ENCODE measurements at places on chromosomes 5 and 9.

- DNase-seq: no peak
These were observed 339.5 kb downstream of the BNC2 start for GRCh38 chr9:16530669-16531642.

GRCh38 chr9:34510497-34511468 is 12.0 kb downstream of the ENHO start:
- DNase-seq: no peak

DNA sequence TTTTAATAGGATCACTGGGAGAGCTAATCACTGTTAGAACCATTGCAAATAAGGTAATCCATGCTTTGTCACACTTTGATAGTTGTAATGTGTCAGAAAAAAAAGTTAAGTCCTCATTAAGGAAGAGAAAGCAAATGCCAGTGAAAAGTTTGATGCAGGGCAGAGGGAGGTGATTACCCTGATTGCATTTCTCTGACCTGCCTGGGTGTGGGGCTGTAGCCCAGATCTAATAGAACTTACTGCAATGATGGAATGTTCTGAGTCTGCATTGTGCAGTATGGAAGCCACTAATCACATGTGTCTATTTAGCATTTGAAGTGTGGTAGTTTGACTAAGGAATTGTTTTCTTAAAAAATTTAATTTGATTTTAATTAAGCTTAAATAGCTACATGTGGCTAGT is 202.7 kb downstream of the ATP10B start:
- no peak for DNase-seq

- no peak for DNase-seq
These were observed 118.5 kb upstream of the PTPN3 start for GRCh38 chr9:109616571-109617120.

DNA sequence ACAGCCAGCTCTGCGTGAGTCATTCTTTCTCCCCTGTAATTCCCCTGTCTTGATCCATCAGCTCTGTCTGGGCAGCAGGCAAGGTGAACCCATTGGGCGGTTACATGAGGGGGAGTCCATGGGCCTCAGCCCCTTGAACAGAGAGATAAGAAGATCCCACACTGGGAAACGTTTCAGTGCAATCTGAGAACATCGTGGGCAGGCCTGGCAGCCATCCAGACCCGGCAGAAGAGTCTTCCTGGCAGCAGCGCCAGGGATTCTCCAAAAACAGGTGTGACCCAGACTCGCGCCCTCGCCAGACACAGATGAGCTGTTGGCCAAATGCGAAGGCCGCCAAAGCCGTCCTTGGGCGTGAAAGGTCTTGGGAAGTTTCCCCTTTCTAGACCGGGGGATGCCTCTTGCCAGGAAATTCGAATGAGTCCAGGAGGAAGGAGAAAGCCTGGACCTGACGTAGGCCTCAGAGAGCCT is 6.4 kb upstream of the SLC12A7 start:
- DNase-seq: no peak

DNA sequence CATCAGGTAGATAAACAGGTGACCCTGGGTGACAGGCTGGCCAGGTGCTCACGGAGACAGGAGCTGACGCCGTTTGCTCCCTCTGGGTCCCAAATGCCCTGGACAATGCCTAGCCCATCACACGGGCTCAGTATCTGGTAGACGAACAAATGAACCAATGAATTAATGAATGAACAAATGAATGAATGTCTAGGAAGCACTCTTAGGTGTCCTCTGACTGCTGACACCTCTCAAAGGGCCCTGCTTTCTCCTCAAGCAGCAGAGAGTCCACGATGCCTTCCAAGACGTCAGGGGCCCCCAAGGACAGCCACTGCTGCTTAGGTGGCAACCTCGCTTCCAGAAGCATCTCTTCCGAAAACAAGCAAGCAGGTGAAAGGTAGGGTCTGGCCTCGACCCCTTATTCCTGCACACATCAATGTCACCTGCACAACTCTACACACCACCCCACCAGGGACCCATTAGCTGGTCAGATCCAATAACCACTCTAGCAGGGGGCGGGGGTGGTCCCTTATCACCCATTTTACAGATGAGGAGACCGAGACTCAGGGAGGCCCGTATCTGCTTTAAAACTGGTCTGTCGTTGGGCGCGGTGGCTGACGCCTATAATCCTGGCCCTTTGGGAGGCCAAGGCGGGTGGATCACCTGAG is 45.2 kb downstream of the VAV2 start:
- no peak for DNase-seq

DNA sequence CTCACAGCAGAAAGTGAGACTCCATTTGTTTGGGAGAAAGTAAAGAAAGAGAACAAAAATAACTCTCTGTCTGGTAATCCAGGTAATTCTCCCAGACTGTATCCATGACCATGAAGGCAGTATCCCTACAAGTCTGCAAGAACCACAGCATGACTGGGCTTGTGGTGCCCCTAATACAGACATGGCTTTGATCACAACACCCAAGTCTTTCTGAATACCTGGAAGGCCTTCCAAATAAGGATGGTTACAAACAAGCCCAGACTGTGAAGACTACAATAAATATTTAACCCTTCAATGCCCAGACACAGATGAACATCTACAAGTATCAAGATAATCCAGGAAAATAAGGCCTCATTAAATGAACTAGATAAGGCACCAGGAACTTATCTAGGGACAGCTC is 481.1 kb upstream of the RORB start:
- no peak for DNase-seq

DNA sequence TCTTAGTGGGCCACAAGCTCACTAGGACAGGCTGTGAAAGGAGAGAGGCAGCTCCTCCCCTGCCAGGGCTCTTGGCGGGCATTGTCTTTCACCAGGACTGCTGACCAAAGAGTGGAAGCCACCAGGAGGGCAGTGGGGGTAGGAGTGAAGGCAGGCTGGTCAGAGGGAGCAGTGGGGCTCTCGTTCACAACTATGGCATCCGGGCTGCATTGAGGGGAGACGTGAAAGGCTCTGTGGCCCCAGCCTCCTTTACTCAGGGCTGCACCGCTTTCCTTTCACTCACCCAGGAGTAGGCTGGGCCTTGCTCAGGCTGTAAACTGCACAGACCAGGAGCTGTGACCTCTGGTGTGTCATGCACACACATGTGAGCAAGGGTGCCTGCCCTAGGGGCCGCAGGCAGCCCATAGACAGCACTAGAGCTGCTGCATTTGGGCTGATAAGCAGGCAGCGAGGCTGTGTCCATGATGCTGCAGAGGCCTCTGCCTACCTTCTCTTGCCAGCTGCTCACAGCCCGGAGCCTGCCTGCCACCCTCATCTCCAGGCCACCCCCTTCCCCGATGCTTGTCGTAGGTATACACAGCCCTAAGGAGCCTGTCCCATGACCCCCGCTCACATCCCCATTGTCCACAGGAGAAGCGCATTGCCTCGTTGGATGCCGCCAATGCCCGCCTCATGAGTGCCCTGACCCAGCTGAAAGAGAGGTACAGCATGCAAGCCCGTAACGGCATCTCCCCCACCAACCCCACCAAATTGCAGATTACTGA is 130.4 kb downstream of the DAB2IP start:
- peak; percentile 4 for DNase-seq

DNA sequence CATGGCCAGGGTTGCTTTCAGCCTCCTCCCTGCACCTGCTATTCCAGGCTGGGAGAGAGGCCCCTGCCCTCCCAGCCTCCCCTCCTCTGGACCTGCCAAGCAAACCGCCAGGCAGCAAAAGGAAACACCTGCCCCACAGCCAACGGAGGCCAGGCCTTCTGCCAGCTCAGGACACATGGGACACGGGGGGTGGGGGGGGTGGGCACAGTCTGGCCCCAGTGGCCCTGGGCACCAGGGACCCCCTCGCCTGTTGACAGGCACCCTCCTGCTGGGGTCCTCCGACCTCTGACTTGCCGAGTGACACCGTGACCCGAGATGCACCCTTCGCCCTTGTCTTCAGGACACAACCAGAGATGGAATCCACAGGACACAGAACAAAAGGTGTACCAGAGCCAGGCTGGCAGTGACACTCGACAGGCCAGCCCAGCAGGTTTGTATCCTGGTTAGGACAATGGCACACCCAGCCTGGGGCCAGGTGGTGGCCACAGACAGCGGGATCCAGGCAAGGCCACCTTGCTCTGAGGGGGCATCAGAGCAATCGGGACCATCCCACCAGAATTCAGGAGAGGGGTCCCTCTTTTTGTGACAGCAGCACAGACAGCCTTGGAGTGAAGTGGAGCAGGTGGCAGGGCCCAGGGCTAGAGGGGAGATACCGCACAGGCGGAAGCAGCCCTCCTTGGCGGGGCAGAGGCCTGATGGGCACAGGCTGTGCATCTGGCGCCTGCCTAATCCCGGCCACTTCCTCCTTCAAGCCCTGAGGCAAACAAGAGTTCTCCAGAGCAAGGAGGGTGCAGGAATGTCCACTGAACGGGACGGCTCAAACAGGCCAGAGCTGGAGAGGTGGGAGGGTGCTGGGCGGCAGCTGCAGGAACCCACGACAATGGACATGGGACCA is 1.3 kb upstream of the TMEM210 start:
- no peak for DNase-seq

GRCh38 chr5:67257077-67257476 is 60.5 kb upstream of the CD180 start:
- no peak for DNase-seq

GRCh38 chr5:112681481-112681908 is 56.2 kb upstream of the APC start:
- DNase-seq: no peak

GRCh38 chr5:73222173-73222572 is 49.2 kb downstream of the TMEM174 start:
- DNase-seq: no peak

DNA sequence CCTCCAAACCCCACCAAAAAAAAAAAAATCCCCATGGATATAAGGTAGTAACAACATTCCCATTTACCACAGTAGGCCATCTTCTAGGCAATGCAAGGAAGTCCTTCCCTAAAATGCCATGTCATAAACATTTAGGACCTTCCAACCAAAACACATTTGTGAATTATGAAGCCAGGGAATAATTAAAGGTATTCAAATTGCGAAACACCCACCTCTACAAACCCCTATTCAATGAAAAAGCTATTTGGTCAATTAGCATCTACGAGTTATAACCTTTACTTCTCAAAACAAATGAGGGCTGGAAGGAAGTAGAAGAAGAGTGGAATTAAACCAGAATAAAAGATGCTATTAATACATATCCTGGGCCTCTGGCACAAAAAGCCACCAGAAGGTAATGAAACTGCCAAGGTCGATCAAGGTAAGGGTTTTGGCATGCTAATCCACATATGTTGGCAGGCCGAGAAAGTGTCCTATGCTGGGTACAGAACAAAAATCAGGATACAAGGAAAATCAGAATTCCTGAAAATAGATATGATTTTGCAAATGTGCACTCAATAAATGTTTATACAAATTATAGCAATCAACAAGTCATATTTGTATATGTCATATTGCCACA is 47.7 kb downstream of the MTMR12 start:
- no peak for DNase-seq

DNA sequence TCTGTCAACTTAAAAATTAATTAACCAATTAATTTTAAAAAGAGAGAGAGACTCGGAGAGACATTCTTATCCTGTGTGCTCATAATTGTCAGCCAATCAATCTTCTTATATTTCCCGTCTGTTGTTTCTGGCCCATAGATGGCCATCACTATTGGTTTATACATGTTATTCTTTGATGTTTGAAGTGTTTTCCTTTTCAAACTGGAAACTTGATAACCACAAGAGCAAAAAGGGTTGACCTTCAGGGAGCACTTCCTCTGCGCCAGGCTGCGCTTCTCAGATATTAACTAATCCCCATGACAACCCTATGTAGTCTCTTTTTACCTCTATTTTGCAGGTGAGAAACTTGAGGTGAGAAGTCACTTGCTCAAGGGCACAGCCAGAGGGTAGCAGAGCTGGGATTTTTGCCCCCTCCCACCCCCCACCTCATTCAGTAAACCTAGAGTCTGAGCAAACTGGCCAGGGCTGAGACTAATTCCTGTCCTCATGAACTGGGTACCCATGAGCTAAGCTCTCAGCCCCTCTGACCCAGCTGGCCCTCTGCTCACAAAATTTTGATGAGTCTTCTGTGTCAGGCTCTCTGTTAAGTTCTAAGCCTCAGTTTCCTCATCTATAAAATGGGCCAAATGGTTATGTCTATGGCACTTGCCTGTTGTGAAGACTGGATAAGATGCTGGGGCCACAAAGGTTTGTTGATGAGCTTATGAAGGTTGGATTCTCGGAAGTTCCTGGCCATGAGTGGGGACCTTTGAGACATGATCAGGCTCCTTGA is 86.0 kb upstream of the SH3PXD2B start:
- DNase-seq: no peak

DNA sequence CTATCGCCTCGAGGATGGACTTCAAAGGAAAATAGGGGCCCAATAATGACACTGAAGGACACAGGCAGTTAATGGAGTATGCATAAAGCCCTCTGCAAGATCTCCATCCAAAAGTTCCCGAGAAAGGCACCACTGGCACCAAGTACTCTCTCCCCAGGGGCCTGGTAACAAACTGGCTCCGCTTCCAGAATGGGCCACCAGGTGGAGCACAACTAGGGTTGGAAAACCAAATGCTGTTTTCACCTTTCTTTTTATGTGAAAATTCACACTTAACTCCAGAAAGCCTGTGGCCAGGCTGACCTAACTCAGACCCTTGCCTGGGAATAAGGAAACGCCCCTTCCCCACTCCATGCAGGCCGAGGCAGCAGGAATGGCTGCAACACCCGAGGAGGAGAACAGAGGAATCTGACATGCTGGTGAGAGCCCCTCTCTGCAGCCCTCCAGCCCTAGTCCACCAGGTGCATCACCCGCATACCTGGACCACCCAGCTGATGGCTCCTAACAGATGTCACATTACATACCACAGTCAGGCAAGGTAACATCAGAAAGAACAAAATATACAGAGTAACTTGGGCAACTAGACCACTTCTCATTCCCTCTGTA is 42.8 kb downstream of the CAMSAP1 start:
- peak; percentile 81 for DNase-seq

- DNase-seq: peak; percentile 32
These were observed 49.6 kb upstream of the ADRB2 start for GRCh38 chr5:148776780-148777179.

GRCh38 chr9:128927731-128928411 is 7.1 kb downstream of the PHYHD1 start:
- peak; percentile 65 for DNase-seq

DNA sequence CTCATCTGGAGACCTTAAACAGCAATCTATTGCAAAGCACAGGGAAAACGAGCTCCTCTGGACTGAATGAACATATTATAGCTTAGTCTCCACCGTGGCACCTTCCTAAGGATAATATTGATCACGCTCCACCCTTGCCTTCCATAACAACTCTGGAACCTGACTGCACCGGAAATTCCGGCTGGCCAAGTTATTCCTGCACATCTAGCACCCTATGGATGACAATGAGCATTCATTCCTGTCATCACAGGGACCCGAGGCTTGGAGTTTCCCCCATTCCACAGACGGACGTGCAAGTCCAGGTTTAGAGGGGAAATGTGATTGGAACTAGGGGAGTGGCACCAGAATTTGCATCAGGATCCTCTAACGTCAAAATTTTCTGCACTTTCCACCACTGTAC is 27.5 kb downstream of the STK10 start:
- DNase-seq: no peak

- DNase-seq: no peak
These were observed 545.8 kb upstream of the CDH10 start for GRCh38 chr5:25190521-25191000.

DNA sequence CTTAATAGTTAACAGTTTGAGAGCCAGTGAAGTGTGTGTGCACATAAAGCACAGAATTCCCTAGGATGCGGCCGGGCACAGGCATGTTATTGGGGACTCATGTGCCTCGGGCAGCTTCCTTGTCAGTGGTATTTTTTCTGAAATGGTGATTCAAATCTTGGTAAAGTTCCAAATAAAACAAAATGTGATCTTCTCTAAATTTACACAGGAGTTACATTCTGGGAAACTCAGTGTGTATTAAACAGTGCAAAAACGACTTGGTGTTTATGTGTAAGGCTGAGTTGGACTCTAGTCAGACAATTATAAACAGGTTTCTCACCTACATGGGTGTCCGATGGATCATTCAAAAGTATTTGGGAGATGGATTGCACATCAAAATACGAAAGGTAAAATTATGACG is 48.9 kb downstream of the BOD1 start:
- DNase-seq: no peak
